Lung (tissue), 17 donors: ENCODE measurements at places on chromosomes 16 and 17. TPM values are rescaled to one million over a fixed set of nuclear protein-coding genes. Genes with fewer than 3 reads are reported as not detected.

SCARF1 gene
- 24.5 TPM for polyA plus RNA-seq

IL34 gene
- polyA plus RNA-seq, result 2.7 TPM

USH1G gene
- not detected for polyA plus RNA-seq

KRTAP9-2 gene
- polyA plus RNA-seq, result not detected

CHST6 gene
- 4.2 TPM for polyA plus RNA-seq

DNA sequence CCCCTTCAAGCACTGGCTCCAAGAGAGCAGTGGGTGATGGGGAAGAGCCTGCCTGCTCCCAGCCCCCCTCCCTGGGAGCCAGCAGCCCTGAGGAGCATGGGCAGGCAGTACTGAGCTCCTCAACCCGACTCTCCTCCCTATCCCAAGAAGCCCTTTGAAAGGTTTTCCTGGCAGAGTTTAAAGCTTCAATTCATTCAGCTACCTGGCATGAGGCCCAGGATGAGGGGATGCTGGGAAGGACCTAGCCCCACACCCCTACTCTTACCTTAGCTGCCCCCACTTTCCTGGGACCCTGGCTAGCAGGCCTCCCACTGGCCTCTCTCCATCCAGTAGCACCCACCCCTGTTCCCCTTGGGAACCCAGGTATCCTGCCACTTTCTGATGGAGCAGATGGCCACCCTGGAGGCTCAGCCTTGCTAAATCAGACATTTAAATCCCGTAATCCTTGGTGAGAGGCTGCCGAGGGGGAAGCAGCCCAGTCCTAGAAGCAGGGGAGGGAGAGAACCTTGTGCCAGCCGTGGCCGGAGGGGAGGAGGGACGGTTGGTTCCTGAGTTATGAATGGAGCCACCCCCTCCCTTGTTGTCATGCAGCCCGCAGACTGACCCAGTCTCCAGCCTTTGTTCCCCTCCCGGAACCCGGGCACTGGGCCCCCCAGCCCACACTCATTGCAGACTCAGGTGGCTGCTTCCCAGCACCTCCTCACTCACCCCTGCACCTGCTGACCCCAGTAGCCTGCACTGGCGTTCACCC, 17.1 kb downstream of the ATP1B2 start:
- peaks cover 23% of the 10 kb centered on the region for H3K36me3 ChIP-seq
- H3K27ac ChIP-seq, result no peak overlapping the region
- H3K4me1 ChIP-seq, result no peaks in the 10 kb centered on the region
- peak; percentile 68 for DNase-seq
- no peaks in the 10 kb centered on the region for H3K27me3 ChIP-seq

- peaks cover 18% of the 10 kb centered on the region for H3K36me3 ChIP-seq
- peaks cover 4% of the 10 kb centered on the region for H3K4me1 ChIP-seq
- no peak overlapping the region for H3K27ac ChIP-seq
- DNase-seq, result no peak
- H3K27me3 ChIP-seq, result no peaks in the 10 kb centered on the region
- no peak overlapping the region for H3K4me3 ChIP-seq
Measured at GRCh38 chr17:8254881-8255280, 5.8 kb downstream of the PFAS start.

DNA sequence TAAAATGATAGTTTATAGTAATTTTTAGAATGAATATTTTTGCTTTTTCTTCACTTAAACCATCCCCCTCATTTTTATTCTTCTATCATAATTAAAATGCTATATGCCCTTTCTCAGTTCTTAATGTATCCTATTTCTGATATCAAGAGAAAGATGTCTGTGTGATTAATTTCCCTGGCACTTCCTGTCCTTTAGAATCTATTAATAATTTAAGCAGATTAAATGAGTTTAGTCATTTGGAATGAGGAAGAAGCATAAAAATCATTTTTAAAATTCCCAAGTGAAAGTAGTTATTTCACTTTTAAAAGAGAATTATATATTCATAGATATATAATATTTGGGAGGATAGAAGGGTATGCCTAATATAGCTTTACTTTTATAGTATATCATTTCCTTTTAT, 27.8 kb upstream of the CDR2 start:
- H3K4me3 ChIP-seq, result no peak overlapping the region
- no peak for DNase-seq
- H3K27me3 ChIP-seq, result no peaks in the 10 kb centered on the region
- H3K4me1 ChIP-seq, result peaks cover 3% of the 10 kb centered on the region
- no peak overlapping the region for H3K27ac ChIP-seq
- no peaks in the 10 kb centered on the region for H3K36me3 ChIP-seq

DNA sequence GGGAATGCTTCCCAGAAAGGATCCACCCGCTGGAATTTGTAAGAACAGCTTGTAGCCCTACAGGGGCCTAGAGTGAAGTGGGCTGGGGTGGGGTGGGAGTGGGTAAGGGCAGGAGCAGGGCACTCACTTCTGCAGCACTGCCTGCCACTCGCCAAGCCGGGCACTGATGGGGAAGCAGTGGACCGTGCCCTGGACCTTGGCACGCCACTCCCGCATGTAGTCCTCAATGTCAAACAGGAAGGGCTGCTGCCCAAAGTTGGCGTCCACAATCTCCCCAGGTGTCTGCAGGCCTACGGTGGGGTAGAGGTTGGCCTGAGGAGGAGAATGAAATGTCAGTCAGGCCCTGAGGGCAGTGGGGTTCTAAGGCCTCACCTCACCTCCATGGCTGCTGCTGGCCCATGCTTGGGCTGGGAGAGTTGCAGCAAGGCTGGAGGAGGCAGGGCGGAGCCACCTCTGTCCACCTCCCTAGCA, 15.7 kb upstream of the GFOD2 start:
- H3K4me3 ChIP-seq, result no peak overlapping the region
- H3K27me3 ChIP-seq, result no peaks in the 10 kb centered on the region
- no peaks in the 10 kb centered on the region for H3K36me3 ChIP-seq
- no peak overlapping the region for H3K27ac ChIP-seq

DNA sequence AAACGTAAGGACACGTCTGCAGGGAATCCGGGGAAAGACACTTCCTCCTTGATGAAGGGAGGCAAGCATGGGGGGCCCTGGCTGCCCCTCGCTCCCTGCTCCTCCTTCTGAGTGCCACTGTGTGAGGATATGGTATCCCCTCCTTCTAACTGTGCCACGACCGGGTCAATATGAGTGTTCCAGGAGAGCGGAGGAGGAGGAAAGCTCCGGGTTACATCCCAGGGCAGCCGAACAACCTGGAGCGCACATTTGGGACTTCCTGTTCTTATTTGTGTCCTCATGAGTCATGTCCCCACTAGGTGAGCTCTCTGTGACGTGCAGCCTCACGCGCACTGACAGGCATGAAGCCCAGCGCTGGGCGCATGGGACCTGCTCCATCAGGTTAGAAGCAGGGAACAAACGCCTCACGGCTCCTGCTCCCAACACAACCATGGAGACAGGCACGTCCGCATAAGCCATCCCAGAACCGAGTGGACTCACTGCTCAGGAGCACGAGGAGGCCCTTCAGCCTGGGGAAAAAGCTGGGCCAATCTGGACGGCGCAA, 92.9 kb upstream of the DNAH17 start:
- no peak overlapping the region for H3K4me3 ChIP-seq
- no peak for DNase-seq
- no peaks in the 10 kb centered on the region for H3K27me3 ChIP-seq

- no peaks in the 10 kb centered on the region for H3K36me3 ChIP-seq
- H3K4me3 ChIP-seq, result no peak overlapping the region
- DNase-seq, result no peak
Measured at GRCh38 chr17:82665891-82666290, 17.6 kb upstream of the WDR45B start.

DNA sequence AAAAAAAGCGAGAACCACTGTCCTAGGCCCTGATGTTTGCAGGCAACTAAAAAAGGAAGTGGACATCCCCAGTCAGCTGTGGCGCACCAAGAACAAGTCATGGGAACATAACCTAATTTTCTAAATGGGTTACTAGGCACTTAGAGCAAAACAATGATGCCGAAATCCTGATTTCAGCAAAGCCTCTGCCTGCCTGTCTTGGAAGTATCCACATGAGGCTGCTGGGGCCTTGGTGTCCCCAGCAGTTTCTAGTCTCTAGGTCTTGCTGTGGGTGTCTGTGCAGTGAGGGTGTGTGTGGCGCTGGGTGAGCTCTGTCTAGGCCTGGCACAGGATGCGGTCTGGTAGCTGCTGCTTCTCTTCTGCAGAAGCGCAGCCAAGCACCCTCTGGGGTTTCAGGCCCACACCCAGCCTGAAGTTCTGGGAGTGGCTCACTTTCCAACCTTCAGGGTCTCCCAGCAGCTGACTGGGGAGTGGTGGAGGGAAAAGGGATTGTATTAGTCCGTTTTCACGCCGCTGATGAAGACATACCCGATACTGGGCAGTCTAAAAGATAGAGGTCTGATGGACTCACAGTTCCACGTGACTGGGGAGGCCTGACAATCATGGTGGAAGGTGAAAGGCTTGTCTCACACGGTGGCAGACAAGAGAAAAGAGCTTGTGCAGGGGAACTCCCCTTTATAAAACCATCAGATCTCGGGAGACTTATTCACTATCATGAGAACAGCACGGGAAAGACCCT, 21.1 kb downstream of the STH start:
- H3K4me1 ChIP-seq, result no peaks in the 10 kb centered on the region
- no peak overlapping the region for H3K4me3 ChIP-seq
- no peak for DNase-seq
- H3K27me3 ChIP-seq, result no peaks in the 10 kb centered on the region

DNA sequence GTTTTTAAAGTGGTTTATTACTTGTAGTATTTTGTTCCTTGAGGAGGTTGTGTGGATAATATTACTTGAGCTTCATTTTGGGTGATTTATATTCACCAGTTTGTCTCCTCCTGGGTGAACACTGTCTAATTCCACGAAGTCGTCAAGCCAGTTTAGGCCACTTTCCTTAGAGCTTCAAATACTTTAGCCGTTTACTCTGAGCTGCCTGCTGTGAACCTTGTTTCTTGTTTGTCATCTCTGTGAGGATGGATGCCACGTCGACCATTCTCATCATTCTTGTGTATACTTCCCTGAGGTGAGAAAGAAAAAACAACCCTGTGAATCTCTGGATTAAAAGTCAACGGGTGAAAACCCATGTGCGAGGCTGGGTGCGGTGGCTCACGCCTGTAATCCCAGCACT, 9.0 kb downstream of the KRT24 start:
- H3K27ac ChIP-seq, result no peak overlapping the region
- H3K4me1 ChIP-seq, result peaks cover 4% of the 10 kb centered on the region
- no peak for DNase-seq
- H3K4me3 ChIP-seq, result no peak overlapping the region

- no peaks in the 10 kb centered on the region for H3K27me3 ChIP-seq
- peaks cover under 1% of the 10 kb centered on the region for H3K4me1 ChIP-seq
- no peak for DNase-seq
- no peak overlapping the region for H3K27ac ChIP-seq
- H3K36me3 ChIP-seq, result no peaks in the 10 kb centered on the region
Measured at GRCh38 chr17:81074875-81075274, 39.9 kb downstream of the BAIAP2 start.

GRCh38 chr17:78342449-78343186, 17.3 kb downstream of the SOCS3 start:
- no peak overlapping the region for H3K4me3 ChIP-seq
- no peaks in the 10 kb centered on the region for H3K27me3 ChIP-seq
- no peaks in the 10 kb centered on the region for H3K36me3 ChIP-seq
- no peak for DNase-seq
- peak overlapping the region; percentile 92 for H3K27ac ChIP-seq
- peaks cover 31% of the 10 kb centered on the region for H3K4me1 ChIP-seq

DNA sequence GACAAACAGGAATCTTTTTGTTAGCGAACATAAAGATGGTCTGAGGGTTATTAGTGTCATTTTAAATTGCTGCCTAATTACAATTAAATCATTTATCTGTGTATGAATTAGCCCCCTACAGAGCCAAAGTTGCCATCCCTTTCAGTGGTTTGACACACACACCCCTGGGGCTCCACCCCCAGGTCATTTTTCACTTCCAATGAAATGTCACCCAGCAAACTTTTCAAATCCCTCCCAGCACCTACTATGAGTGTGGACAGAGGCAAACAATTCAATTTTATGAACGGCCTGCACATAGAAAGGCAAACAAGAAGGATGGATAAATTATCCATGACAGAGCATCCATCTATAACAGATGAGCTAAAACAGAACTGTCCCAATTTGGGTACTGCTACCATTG, 2.4 kb downstream of the MYH10 start:
- no peaks in the 10 kb centered on the region for H3K36me3 ChIP-seq
- no peak overlapping the region for H3K4me3 ChIP-seq
- no peaks in the 10 kb centered on the region for H3K27me3 ChIP-seq
- DNase-seq, result no peak

- H3K36me3 ChIP-seq, result no peaks in the 10 kb centered on the region
- no peak overlapping the region for H3K4me3 ChIP-seq
- no peak for DNase-seq
- peaks cover 3% of the 10 kb centered on the region for H3K4me1 ChIP-seq
- no peak overlapping the region for H3K27ac ChIP-seq
Measured at GRCh38 chr17:78202666-78203065, 11.4 kb upstream of the BIRC5 start.

DNA sequence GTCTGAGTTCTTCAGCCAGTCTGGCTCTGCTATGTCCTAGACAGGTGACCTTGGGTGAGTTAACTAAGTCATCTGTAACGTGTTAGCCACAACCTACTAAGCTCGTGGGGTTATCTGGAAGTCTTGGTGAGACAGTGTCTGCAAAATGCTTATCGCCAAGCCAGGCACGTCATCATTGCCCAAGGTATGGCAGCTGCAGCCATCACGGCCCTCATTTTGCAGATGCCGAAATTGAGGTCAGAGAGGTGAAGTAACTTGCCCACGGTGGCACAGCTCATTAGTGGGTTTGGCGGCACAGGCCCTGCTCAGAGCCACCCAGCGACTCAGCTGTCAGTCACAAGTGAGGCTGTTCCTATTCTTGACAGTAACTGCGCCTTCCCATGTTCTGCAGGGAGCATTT, 79.8 kb downstream of the CMIP start:
- no peak overlapping the region for H3K27ac ChIP-seq
- no peaks in the 10 kb centered on the region for H3K27me3 ChIP-seq
- H3K4me3 ChIP-seq, result no peak overlapping the region
- DNase-seq, result no peak
- peaks cover 13% of the 10 kb centered on the region for H3K4me1 ChIP-seq

DNA sequence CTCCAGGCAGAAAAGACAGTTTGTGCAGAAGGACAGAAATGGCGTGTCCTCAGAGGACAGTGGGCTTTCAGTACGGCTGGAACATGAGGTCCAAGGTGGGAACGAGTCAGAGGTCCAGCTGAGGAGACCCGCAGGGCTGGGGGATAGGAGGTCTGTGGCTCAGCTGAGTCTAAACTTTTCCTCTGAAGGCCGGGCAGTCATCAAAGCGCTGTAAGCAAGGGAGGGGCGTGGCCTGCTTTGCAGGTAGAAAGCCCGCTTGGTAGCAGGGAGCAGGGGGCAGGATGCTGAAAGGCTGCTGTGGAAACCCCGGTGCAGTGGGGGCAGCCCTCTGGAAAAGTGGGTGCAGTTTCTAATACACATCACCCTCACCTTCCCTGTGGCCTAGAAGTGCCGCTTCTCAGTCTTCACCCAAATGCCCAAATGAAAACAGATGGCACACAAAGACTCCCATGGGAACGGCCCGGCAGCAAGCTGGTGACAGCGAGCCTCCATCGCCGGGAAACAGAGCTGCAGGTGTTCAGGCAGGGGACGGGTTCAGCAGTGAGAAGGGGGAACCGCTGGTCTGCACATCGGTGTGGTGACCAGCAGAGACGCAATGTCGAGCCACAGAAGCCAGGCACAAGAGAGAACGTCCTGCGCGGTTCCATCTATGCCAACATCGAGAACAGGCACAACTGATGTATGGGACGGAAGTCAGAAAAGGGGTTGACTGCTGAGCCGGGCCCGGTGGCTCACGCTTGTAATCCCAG, 12.2 kb upstream of the OSGIN1 start:
- no peak overlapping the region for H3K27ac ChIP-seq
- H3K4me1 ChIP-seq, result peaks cover 4% of the 10 kb centered on the region
- H3K27me3 ChIP-seq, result no peaks in the 10 kb centered on the region
- no peak overlapping the region for H3K4me3 ChIP-seq
- DNase-seq, result no peak

GRCh38 chr16:88789594-88789993, 4.6 kb upstream of the PIEZO1 start:
- no peaks in the 10 kb centered on the region for H3K4me1 ChIP-seq
- no peak overlapping the region for H3K4me3 ChIP-seq
